ENCODE measurements at places on chromosomes 12 and 14.

DNA sequence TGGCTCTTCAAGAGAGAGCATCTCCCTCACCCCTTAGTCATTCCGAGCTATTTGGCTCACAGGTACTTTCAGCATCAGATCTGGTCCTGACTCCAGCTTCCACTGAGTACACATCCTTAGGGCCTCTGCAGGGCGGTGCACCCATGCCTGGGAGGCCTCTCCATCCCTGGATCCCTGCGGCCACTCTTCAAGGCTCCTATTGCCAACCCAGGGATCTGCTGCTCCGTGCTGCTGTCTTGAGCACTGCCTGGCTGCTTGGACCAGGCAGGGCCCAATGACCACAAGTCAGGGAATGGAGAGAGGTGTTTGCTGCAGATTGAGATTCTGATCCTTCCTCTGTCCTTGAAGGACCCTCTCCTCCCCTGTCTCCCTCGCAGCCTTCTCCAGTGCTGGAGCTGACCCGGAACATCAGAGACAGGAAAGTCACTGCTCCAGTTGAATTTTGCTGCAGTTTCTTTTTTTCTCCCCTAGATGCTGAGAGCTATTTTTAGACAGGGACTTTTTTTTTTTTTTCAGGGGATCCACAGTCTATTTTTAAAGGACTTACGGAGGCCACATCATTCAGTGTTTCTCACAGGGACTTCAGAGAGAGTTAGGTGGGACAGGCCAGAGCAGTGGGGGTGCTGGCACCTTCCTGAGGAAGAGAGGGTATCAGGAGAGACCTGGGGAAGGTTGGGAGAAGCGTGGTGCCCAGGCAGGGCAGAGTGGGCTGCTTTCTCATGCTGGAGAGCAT is 50.1 kb upstream of the KCNA1 start:
- DNase-seq = no peak

GRCh38 chr14:99736603-99737371 is 52.7 kb downstream of the CYP46A1 start:
- DNase-seq = no peak

DNA sequence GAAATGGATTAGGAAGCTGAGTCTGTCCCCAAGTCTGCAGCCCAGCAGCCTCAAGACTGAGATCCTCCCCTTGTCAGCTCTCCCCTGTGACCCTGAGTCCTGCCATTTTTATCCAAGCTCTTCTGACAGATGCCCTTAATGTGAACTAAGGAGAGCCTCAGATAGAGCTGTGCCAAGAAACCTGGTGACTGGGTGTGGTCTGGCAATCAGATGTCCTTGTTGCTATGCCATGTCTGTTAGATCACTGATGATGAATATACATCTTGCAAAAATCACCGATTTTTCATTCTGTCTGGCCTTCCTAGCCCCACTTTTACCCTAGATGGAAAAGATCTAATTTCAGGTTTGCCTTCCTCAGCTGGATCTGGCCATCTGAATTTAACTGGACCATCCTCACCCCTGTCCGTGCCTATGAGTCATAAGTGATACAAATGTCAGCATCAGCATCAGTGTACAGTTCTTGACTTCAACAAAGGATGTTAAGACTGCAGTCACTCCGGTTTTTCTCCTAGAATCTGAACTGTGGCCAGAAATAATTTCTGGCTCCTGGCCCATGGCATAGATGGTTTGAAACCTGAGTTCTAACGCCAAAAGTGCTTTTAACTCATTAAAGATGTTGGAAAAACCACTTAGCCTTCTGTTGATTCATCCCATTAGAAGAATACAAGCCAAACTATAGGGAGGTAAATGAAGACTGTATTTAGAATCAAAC is 61.2 kb upstream of the GRIP1 start:
- no peak for DNase-seq

DNA sequence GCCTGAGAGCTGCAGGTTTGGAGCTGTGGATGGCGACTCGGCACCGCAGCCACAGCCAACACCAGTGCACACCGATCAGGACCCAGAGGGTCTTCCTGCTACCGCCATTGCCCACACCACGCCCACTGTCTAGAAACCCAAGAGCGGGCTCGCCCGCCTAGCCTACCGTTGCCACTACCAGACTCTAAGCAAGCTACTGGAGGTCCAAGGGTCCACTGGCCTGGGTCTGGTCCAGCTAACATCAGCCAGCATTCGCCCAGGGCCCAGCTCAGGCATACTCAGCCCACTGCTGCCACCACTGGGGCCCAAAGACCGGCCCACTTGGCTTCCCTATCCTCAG is 30.5 kb upstream of the MON2 start:
- no peak for DNase-seq

DNA sequence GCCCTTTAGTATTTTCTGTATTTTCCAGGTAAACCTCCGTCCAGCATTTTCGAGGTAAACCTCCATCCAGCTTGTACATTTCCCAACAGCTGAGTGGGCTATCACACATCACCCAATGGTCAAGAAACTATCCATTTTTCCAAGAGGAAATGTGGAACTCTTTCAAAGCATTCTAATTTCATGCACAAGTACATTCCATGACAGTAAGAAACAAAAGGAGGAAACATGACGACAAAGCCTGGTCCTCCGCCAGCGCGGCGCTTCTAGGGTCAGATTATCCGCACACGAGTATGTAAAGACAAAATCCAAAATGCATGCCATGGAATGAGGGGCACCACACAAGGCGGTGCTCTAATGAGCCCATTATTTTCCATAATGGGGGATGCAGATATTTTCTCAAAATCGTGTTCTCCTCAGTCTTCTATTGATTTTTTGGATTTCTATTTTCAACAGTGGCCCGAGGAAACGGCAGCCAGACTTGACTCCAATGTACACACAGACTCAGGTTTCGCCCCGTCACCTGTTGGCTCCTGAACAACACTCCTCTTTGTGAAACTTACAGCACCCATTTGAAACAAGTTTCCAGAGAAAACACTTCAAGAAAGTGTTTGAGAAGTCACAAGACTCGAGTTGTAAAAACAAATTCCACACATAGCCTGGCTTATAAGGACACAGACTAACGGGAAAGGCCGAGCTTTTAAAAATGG is 107.4 kb downstream of the PRICKLE1 start:
- no peak for DNase-seq

Measured in stimulated activated naive B cell treated with anti-CD40 and anti-IgM and Interleukin-4, amounts not matched to agents 10 μg/mL and 1 μg/mL and 100 μg/mL, for 72 hours (primary cell).